Stimulated activated CD8-positive, alpha-beta memory T cell treated with anti-CD3 and anti-CD28 coated beads, Interleukin-4, amount 100 ng/mL, for 4 hours (primary cell): ENCODE measurements at places on chromosomes 1 and 21.

DNA sequence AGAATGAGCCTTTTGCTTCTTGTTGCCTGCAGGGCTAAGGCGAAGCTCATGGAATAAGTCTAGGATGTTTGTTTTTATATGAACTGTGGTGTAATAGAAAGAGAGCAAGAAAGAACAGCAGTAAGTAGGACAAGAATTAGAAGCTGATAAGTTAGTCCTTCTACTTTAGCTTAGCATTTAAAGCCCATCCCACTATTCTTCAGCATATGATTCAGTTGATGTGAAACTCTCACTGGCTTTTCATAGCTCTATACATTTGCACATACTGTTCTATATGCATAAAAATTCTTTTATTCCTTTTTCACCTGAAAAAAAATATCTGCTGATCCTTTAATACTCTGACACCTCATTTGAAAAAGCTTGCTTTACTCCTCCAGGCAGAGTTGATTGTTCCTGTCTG, 712.0 kb downstream of the USP25 start:
- no peak for DNase-seq

GRCh38 chr21:33312121-33312520, 12.6 kb upstream of the IFNAR1 start:
- DNase-seq: no peak

GRCh38 chr1:44643721-44644334, 30.5 kb downstream of the TMEM53 start:
- DNase-seq: no peak

DNA sequence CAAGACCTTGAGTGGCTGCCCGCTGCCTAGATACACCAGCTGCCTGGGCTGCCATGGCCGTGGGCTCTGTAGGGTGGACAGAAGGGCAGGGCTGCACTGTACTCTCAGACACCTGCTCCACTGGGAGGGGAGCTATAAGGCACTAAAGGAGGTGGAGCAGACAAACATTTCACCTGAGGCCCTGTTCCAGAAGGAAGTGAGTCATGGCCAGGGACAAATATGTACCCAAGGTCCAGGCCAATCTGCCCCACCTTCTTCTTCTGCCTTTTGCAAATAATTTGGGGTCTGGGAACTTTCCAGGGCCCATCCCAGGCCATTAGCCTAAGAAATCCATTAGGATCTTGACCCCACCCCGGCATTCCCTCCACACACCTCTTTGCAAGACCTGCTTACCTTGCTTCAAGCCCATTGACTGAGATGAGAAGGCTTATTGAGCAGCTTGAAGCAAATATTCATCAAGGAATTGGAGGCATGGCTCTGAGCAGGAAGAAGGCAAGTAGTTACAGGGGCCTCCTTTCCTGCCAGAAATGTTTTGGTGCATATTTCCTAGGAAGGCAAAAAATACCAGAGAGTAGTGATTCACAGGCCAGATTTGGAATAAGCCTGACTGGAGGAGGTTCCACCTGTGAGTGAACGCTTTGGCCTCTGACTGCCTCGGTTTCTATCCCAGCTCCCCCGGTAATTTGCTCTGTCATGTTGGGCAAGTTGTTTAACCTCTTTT, at the start of gene CAPN8:
TSS of gene CAPN8 (minus strand) at position 110 of the 721 bp plus-strand sequence. CDS start at position 55, 55 bp downstream.
- no peak for DNase-seq

- no peak for DNase-seq
These were observed 11.3 kb upstream of the MRPL55 start for GRCh38 chr1:228120351-228120750.

GRCh38 chr1:116891396-116892079, 18.2 kb upstream of the PTGFRN start:
- no peak for DNase-seq

DNA sequence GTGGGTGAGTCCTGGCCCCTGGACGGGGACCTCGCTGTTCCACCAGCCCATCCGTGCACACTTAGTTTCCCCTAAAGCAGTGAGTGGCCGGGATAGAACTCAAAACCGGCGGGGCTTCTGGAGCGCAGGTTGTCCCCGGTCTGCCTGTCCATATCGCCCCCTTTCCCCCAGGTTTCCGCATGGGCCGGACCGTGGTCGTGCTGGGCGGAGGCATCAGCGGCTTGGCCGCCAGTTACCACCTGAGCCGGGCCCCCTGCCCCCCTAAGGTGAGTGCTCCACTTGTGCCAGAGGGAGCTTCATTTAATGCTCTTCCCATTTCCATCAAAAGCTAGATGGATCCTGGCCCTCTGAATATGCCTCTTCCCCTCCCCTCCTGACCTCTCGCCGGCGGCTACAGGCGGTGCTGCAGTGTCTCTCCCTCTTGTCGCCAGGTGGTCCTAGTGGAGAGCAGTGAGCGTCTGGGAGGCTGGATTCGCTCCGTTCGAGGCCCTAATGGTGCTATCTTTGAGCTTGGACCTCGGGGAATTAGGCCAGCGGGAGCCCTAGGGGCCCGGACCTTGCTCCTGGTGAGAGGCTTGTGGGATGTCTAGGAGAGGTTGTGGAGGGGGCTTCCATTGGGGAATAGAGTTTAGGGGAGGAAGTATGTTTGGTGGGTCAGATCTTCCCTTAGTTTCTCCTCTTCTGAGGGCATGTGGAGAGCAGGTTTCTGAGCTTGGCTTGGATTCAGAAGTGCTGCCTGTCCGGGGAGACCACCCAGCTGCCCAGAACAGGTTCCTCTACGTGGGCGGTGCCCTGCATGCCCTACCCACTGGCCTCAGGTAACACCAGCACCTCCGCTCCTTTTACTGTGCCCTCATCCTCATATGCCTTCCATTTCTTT, 683 bp downstream of the PPOX start:
- no peak for DNase-seq

GRCh38 chr1:165632152-165632469, 1.1 kb downstream of the MGST3 start:
- DNase-seq: no peak

GRCh38 chr1:64754173-64754572, 9.3 kb downstream of the RAVER2 start:
- DNase-seq: no peak

DNA sequence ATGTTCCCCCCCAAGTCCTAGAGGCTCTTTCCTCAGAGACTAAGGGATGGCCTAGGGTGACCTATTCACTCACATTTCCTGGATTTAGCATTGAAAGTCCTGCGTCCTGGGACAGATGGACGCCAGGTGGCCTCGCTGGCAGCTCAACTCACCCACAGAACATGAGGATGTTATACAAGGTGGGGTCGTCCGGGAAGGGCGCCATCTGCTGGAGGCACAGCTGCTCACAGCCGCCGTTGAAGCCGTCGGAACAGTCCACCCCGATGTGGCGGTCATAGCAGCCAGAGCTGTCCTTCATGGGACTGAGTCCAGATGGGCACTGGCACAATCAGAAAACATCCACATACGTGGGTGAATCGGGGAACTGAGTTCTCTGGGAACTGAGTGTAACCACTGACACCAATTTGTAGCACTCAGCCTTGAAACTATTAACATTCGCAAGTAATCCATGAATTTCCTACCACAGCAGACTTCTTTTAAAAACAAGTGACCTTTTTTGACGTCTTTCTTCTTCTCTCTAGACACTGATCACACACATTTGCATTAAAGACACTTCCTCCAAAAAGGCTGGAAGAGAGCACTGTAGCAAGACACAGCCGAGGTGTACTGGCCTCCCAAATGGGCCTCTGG, 215.4 kb downstream of the ASTN1 start:
- no peak for DNase-seq

- no peak for DNase-seq
These were observed 40.2 kb downstream of the BCL9 start for GRCh38 chr1:147581459-147581858.
